NCI-H774 (cell line): ENCODE measurements at places on chromosomes 1 and 21.

- no peak for DNase-seq
Observed at GRCh38 chr1:97999320-97999719, 78.5 kb upstream of the DPYD start.

- DNase-seq: no peak
Observed at GRCh38 chr1:1374589-1374928, 448 bp downstream of the AURKAIP1 start.

DNA sequence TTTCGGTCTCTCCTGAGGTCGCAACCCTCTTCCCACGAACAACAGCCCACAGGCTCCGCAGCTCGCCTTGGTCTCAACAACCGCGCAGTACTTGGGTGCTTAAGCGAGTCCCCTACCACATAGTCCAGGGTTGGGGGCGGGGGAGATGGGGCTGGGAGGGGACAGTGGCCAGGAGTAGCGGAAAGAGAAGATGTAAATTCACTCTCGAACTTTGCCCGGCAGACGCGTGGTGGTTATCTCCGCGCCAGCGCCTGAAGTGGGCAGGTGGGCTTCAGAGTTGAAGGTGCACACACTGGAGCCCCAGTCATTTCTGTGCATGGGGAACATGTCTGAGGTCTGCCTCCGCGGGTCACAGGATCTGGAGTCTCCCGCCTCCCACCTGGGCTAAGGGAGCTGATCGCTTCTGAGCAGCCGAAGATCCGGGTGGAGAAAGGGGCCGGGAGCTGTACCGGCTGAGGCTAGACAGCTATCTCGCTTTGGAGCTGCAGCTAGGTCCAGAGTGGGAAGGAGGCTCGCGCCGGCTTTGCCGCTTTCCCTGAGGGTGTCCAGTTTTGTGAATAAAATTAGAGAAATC is 4.3 kb upstream of the FOXD2 start:
- DNase-seq: no peak

DNA sequence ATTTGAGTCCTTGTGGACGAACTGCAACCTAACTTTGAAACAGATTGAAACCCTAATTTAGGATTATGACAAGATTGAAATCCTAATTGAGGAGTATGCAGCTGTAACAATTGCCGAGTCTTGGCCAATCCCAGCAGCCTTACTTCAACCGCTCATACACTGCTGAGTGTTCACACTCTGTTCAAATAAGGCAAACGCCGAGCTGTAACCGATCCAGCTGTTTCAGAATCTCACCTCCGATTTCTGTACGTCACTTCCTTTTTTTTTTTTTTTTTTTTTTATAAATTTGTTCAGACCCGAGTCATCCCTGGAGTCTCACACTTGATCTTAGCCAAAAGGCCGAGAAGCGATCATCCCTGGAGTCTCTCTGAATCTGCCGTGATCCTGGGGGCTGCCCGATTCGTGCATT is 22.3 kb upstream of the ATP5PO start:
- DNase-seq: no peak

GRCh38 chr1:171794085-171794484 is 12.6 kb downstream of the METTL13 start:
- DNase-seq: no peak

DNA sequence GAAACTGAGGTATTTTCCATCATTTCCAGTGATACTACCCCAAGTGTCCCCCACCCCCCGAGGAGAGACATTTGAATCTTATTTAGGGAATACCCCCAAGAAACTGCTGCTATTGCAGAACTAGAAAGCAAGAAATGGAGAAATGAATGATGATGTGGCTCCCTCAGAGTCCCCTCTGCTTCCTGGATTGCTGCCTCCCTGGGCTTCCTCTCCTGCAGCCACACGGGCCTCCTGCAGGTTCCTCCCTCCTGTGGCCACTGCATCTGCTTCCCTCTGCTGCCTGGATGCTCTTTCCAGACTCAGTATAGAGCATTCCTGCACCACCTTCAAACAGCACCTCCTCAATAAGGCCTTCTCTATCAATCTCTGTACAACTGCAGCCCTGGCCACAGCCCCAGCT is 69.3 kb downstream of the SLC25A24 start:
- DNase-seq: no peak

DNA sequence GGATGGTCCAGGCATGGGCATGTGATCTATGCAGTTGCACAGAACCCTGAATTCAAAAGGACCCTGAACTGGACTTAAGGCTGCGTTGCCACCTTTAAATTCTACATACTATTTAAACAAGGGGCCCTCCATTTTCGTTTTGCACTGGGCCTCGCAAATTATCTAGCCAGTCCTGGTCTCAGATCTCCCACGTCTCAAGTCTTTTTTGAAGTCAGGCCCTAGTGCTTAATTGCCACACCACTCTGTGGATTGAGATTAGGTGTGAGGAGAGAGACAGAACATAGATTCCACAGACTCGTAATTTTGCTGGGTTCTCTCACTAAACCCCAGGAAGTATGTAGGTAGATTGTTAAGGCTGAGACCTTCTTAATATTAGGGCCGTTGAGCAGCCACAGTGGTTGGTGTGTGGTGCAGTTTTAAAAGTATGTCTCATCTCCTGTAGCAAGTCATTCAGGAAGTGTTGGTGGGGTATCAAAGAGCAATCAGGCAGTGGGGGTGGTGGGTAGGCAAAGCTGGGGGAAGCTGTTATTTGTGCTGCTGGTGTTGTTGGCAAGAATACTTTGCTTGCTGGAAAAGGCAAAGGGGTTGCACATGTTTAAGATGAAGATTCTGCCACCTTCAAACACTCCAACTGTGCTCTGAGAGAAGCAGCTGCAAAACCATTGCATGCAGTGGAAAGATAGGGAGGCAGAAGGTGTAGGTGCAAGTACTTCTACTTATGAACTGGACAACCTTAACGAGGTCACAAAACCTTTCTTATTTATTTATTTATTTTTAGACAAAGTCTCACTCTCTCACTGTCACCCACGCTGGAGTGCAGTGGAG is 11.2 kb downstream of the CD84 start:
- DNase-seq: no peak

GRCh38 chr1:152654110-152654509 is 9.1 kb upstream of the LCE2D start:
- DNase-seq: peak; percentile 29
